ENCODE measurements at places on chromosomes 2 and 18.

DNA sequence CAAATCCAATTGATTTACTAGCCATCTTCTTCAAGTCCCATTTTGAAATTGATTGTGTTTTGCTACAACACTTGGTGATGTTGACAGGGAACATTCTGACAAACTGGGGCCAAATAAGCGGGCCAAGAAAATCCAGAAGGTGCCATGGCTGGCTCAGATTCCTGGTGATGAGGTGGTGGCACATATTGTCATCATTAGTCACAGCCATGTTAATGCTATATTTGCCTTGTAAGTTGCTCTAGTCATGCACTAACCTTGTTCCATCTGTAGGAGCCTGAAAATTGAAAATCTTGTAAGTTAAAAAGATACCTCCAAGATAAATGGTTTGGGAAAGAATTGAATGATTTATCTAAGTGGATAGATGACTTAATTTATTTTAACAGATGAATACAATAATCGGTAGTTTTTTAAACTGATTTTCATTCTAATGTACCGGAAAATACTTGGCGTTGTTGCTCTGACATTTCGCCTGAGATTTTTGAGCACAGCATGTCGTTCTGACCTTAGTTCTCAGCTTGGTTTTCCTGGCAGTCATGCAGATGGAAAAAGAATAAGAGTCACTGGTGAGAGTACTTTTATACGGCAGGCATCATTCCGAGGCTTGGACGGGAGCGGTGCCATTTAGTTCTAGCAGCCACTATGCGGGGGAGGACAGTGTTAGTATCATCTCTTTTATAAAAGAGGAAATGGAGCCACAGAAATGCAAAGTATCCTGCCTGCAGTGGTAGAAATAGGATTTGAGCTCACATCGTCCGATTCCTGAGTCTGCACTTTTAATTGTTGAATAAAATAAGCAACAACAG lies 133.9 kb downstream of the ZNF532 start:
- no peaks in the 10 kb centered on the region for H3K4me1 ChIP-seq
- H3K27ac ChIP-seq, result no peak overlapping the region
- H3K36me3 ChIP-seq, result peaks cover 2% of the 10 kb centered on the region
- DNase-seq, result no peak

DNA sequence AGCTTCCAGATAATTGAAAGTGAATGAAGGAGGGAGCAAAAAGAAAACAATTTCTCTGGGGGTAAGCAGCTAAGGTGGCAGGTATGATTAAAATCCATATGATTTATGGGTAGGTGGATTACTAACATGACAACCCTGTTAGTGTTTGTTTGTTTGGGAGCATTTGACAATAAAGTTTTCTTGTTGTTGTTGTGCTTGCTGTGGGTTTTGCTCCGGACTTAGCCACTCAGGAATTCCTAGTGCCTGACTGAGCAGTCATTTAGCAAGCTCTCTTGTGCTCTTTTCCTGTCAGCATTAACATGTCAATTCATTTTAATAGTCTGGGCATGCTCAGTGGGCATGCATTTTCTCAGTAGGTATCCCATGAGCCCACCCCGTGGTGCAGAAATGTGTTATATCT lies 674.8 kb upstream of the ZEB2 start:
- no peak overlapping the region for H3K4me3 ChIP-seq
- no peak for DNase-seq
- peaks cover 2% of the 10 kb centered on the region for H3K4me1 ChIP-seq
- H3K27ac ChIP-seq, result no peak overlapping the region
- H3K27me3 ChIP-seq, result no peaks in the 10 kb centered on the region
- H3K36me3 ChIP-seq, result no peaks in the 10 kb centered on the region

DNA sequence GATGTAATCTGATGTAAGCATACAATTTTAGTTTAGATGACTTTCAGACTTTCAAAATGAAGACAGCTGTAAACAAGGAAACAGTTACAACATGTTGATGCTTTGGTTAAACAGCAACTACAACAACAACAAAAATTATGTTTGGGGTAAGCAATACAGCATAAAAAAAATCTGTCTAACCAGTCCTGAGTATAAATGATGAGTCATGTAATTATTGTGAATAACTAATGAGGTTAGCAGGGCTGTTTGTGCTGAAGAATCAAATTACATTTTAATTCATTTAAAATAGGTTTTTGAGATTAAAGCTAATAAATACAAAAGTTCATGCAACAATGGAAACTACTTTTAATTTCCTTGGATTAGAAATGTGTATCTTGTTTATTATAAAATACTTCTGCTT lies 266.9 kb downstream of the LRP1B start:
- H3K4me3 ChIP-seq, result no peak overlapping the region
- no peaks in the 10 kb centered on the region for H3K36me3 ChIP-seq
- no peaks in the 10 kb centered on the region for H3K27me3 ChIP-seq
- no peak for DNase-seq

DNA sequence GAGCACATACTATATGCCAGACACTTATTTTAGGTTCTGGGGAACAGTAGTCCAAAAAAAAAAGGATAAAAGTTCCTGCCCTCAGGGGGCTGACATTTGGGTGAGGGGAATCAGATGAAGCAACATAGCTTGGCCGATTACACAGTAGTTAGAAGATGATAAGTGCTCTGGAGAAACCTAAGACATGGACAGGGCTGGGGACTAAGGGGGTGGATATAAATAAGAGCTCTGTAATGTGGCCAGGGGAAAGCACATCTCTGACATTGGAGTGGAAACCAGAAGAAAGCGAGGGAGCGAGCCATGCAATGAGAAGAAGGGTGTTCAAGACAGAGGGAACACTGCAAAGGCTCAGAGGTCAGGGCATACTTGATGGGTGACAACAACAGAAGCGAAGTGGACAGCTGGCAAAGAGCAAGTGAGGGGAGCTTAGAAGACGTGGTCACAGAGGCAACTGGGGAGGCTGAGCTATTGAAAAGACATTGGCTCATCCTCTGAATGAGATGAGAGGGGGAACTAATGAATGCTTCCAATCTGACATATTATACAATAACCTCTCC lies 11.4 kb downstream of the TMEM182 start:
- peaks cover 6% of the 10 kb centered on the region for H3K36me3 ChIP-seq
- DNase-seq, result no peak

GRCh38 chr18:62388855-62389760 lies 64.0 kb downstream of the TNFRSF11A start:
- DNase-seq, result no peak
- no peaks in the 10 kb centered on the region for H3K4me1 ChIP-seq
- no peak overlapping the region for H3K27ac ChIP-seq
- H3K4me3 ChIP-seq, result no peak overlapping the region
